ENCODE measurements at places on chromosomes 2 and 18. TPM values are rescaled to one million over a fixed set of nuclear protein-coding genes. Genes with fewer than 3 reads are reported as not detected.
A peak's percentile ranks its signal among the peaks of the same experiment; 100 is the strongest.

- DNase-seq, result no peak
These were observed 158.2 kb downstream of the TDRD15 start for GRCh38 chr2:21281791-21282514.

- no peak for DNase-seq
These were observed 2.4 kb downstream of the LRRFIP1 start for GRCh38 chr2:237629739-237630138.

DNA sequence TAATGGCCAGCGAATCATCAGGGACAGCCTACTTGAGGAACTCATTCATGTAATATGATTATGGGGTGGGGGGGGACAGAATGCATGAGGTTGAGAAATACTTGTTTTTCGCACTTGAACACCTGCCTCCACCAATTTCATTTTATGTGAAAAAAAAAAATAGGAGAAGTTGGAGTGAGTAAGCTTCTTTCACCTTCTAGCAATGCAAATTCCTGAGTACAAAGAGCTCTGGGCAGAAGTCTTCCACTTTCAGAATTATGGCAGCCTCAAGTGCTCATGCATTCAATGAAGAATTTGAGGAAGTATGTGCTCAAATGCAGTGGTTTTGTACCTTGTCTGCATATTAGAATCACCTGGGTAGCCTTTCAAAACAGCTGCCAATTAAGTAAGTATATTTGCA, 40.1 kb upstream of the GPD2 start:
- no peak for DNase-seq

CEBPZ gene
- total RNA-seq, result 25.3 TPM

GRCh38 chr2:113894156-113894743, 4.4 kb downstream of the ACTR3 start:
- no peak for DNase-seq

UNC80 gene
- total RNA-seq, result 0.03 TPM

- DNase-seq, result no peak
These were observed 27.4 kb upstream of the MBOAT2 start for GRCh38 chr2:9030841-9031240.

DLX1 gene
- total RNA-seq, result not detected

DNA sequence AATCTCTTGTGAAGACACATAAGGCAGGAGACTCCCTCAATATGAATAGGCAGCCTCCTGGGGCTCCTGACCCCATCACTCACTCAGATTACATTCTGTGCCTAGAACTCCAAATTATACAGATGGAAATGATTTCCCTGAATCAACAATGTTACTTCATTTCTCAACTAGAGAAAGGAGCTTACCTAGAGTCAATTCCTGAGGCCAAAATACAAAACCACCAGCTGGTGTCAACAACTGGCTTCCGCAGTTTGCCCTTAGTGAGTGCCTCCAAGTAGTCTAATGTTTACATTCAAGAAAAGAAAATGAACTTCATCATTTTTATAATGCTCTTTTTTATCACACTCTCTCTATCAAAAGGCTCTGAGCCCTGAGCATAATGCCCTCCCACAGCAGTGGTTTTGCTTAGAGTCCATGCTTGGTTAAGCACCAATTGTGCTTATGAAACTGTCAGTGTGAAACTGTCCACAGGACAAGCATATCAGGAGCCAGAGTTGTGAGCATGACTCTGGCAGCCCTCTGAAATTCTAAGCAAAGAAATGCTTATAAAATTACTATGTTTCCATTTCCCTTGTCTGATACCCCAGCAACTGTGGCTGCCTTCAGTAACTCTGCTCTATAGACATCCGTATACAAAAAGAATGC, 305.7 kb upstream of the PKDCC start:
- DNase-seq, result no peak

DHRS9 gene
- total RNA-seq, result 7.3 TPM

ALPI gene
- total RNA-seq, result not detected

- DNase-seq, result no peak
These were observed 88.7 kb upstream of the TXNDC2 start for GRCh38 chr18:9796935-9797549.

GRCh38 chr2:207932106-207932505, 93.2 kb downstream of the PLEKHM3 start:
- DNase-seq, result no peak

- DNase-seq, result no peak
These were observed 24.0 kb downstream of the ZNF385B start for GRCh38 chr2:179837408-179837807.

DNA sequence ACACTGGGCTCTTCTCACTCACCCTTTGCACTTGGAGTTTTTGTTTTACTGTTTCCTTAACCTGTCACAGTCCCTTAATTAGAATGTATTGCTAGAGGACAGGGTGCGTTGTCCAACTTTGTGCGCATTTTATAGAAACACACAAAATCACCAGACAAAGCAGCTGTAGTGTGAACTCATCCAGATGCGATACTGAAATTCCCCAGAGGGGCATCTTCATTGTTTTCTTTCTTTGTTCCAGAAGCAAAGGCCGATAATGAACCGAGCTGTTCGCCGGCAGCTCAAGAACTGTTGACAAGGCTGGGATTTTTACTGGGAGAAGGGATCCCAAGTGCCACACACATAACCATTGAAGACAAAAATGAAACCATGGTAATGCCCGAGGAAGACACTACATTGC, 137.6 kb downstream of the WDSUB1 start:
- DNase-seq, result no peak

ANKRD53 gene
- total RNA-seq, result 0.33 TPM

STAT4 gene
- total RNA-seq, result 0.82 TPM

GRCh38 chr2:128306081-128306930, 12.4 kb downstream of the HS6ST1 start:
- DNase-seq, result peak; percentile 59

PXDN gene
- 15.7 TPM for total RNA-seq

- no peak for DNase-seq
These were observed 136.9 kb downstream of the CYP26B1 start for GRCh38 chr2:72010647-72011369.

- no peak for DNase-seq
These were observed 67.4 kb downstream of the POLE4 start for GRCh38 chr2:75025633-75026380.

- no peak for DNase-seq
These were observed 13.6 kb downstream of the TWSG1 start for GRCh38 chr18:9348079-9348671.

- DNase-seq, result no peak
These were observed 31.7 kb downstream of the ATP6V1C2 start for GRCh38 chr2:10753156-10753555.

ZNF804A gene
- not detected for total RNA-seq

- no peak for DNase-seq
These were observed 6.2 kb upstream of the CHST10 start for GRCh38 chr2:100423631-100424030.

ARHGEF33 gene
- total RNA-seq, result 0.14 TPM

- DNase-seq, result peak; percentile 30
These were observed 769 bp downstream of the ATF2 start for GRCh38 chr2:175167076-175167791.

WNT10A gene
- total RNA-seq, result not detected

GRCh38 chr2:108701806-108702205, 17.5 kb upstream of the RANBP2 start:
- no peak for DNase-seq

DNA sequence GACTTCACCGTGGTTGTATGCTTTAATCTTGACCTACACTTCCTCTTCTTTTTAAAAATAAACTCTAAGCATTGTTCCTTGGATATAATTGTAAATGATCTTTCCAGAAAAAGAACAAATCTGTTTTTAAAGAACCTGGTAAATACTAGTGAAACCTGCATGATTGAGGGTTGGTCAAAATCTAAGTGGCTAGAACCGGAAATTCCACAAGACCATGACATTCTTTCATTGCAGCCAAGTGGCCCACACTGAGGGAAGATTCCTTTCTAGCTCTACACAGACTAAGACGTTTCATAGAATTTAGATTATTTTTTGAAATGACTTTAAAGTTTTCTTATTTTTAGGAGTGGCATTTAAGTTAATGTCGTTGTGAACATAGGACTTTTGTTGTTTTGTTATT, 356.7 kb downstream of the NYAP2 start:
- no peak for DNase-seq

HOXD1 gene
- total RNA-seq, result not detected

SMCHD1 gene
- 26.6 TPM for total RNA-seq

- no peak for DNase-seq
These were observed 528.0 kb upstream of the TNP1 start for GRCh38 chr2:217387776-217388387.

GRCh38 chr2:15096873-15097272, 464.3 kb downstream of the NBAS start:
- DNase-seq, result no peak

- DNase-seq, result peak; percentile 47
These were observed 1.2 kb downstream of the MEX3C start for GRCh38 chr18:51196118-51196810.

- no peak for DNase-seq
These were observed 322.9 kb downstream of the GBX2 start for GRCh38 chr2:235845245-235845644.

CD8B2 gene
- total RNA-seq, result not detected

XDH gene
- 0.05 TPM for total RNA-seq

DNA sequence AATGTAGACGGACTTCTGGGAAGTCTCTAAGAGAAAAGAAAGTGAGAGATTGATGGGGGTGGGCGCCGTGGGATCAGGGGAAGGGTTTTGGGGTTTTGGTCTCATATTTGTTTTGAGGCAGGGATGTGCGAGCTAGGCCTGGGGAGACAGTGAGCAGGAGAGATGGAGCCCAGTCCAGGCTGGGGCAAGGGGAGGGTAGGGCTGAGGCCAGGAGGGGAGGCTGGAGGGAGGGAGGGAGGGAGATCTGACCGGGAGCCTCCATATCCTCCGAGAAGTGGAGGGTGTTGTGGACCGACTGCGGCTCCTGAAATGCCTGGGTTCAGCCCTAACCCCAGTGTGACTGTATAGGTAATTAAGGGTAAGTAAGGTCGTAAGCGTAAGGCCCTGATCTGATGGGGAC, 72.8 kb upstream of the ODC1 start:
- DNase-seq, result no peak

- no peak for DNase-seq
These were observed 53.6 kb upstream of the CTDP1 start for GRCh38 chr18:79625924-79626561.

All from left ventricle myocardium inferior (tissue), 1 donor.